IPS DF 6.9 (cell line): ENCODE measurements at places on chromosomes 5 and 9.

DNA sequence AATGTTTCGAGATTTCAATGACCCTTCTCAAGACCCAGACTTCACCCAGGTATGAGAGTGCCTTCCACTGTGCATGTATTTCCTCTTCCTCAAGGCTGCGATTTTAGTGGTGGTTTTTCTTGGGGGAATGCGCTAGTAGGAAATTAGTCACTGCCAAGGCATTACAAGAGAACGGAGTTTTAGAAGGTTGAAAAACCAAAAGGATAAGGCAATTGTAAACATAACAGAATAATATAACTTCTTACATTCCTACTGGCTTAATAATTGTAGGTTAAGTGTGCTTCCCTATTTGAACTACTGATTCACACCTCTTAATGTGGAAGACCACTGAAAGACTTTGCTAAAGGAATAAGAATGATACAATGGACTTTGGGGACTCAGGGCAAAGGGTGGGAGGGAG lies 38.9 kb downstream of the ACO1 start:
- DNase-seq, result no peak

DNA sequence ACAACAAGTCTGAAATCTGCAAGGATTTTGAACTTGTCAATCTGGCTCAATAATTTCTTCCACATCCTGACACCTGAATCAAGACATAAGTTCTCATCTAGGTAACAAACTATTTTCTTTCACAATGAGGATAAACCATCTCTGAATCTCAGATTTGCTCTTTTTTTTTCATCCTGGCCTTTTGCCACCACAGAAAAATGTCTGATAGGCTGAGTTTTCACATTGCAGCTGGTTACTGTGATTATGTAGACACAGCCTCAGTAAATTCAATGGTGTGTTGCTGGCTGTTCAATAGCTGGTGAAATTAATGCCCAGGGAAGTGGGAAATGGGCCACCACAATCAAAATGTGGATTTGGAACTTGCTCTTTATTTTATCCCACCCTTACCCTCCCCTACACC lies 2.8 kb upstream of the ADRA1B start:
- no peak for DNase-seq

DNA sequence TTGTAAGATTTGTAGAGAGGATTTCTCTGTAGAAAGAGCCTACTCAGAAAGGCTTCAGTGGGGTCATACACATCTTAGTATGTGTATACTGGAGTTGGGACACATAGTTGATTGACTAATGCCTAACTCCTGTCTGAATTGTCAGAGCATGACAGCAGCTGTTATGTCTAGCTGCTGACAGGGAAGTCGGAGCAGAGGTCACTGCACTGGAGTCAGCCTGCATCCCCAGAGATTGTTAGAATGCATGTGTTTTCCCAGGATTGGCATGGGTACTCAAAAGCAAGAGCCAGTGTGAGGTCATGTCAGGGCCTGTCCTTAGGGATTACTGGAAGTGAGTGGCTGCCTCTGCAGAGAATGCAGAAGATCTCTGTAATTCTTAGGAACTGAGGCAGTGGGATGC lies 82.7 kb downstream of the ITGA1 start:
- no peak for DNase-seq

DNA sequence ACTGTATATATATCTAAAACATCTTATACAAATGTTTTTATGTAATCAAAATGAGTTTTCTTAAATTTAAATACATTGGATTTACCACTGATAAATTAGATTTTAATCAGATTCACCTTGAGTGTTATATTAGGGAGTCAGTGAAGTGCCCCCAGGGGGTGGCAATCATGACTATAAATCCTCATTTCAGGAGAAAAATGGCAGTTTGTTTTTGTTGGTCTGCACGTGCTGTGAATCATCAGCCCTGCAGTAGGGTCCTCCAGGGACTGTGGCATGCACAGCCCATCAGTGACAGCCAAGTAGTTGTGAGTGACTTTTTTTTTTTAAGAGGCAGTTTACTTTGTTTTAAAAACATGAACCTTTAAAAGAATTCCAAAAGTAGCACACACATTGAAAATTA lies 65.2 kb downstream of the ZSWIM6 start:
- DNase-seq, result no peak

DNA sequence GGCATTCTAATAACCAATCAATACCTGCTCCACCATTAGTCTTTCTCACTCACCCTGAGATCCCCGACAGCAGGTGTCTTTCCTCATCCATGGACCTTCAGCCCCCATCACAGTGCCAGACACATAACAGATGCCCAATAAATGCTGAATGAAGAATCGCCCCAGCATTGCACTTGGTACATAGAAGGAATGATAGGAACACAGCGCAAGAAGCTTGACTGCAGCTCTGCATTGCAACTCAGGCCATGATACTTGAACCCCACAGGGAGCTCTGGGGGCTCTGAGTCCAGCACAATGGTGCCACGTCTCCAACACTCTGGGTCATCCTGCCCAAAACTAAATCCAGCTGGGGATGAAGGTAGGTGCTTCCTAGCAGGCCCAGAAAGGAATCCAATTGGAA lies 355.0 kb upstream of the SLC30A5 start:
- no peak for DNase-seq

GRCh38 chr5:159905496-159905895 lies 10.8 kb upstream of the ADRA1B start:
- no peak for DNase-seq

DNA sequence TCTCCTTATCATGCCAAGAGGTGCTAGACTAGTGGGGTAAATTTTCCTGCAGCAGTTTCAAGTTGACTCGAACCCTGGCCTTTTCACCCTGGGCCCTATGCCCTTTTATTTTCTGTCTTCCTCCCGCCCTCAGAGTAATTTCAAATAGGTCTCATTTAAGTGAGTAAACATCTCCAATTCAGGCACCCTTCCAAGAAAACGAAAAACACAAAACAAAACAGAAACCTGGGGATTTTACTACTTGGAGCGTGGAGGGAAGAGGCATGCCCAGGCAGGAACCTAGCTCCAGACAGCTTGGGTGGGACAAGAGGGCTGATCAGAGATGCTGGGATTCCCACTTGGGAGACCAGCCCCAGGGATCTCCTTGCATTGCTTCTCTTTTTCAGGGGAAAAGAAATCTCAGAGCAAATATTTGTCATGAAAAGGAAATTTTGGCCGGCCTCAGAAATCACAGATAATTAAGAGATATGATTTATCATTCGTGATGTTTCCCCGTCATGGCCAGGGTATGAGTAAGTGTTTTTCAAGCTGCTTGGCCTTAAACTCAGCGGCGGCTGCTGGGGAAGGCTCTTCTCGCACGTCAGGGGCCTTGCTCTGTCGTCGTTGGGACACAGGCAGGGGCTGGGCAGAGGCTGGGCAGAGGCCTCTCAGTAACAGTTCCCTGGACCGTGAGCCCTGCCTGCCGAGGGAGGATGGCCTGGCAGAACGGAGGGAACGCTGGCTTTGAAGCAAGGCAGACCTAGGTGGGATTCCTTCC lies 248.6 kb upstream of the KLF4 start:
- DNase-seq, result no peak

DNA sequence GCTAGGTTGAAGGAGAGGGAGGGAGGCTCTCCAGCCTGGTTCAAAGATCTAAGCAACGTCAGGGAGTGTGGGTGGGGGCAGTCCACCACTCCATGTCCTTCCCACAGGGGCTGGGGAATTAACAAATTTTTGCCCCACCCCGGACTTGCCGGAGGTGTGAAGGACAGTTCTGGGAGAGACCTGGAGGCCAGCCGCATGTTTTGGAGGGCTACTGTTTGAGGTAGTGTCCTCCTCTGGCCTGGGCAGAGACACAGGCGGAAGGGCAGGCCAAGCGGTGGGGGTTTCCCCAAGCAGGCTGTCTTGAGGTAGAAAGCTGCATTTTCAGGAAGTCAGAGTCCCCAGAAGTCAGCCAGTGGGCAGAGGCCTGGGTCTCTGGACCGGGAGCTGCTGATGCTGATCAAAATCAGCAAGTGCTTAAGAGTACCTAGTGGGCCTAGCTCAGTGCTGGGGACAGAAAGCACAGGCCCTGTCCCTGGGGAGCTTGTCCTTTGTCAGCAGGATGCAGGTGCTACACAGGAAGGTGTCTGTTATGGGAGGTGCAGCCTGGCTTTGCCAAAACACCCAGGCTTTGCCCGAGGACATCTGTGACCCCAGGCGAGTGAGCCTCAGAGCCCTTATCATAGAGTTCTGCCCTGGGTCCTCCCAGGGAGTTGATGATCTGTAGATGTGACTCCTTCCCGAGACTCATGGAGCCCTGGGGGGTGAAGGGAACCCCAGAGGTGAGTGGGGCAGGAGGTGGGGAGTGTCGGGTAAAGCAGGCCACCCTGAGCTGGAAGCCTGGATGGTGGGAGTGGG lies 18.5 kb downstream of the JADE2 start:
- no peak for DNase-seq

- DNase-seq, result no peak
These were observed 268.9 kb downstream of the ZNF608 start for GRCh38 chr5:124477577-124477976.

DNA sequence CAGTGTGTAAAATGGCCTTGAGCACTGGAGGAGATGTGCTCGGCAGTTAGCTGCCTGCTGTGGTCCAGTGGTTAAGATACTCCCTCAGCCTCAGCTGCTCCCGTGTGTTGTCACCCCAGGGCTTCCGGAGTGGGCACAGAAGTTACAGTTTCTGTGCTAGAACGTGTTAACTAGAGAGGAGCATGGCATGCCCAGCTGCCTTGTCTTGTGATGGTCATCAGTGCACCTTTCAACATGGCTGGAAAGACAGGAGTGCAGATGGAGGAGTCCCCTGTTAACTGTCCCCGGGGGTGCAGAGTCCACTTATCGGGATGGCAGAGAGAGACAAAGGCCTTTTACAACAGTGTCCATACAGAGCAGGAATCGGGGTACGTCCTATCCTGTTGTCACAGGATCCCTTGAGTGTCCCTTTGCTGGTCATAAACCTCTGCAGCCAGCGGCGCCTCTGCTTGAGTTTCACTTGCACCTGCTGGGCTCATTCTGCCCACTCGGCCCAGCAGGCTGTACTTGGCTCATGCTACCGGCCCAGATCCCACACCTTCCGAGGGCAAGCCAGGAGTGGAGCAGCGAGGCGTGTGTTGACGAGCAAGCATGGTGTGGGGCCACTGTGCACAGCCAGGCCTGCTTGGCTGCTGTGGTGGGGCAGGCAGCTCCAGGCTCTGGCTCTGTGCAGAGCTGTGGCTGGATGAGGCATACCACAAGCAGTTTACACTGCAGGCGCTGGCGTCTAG lies 112.6 kb downstream of the EHMT1 start:
- no peak for DNase-seq

- no peak for DNase-seq
These were observed 6.9 kb upstream of the TTC33 start for GRCh38 chr5:40762705-40763104.

DNA sequence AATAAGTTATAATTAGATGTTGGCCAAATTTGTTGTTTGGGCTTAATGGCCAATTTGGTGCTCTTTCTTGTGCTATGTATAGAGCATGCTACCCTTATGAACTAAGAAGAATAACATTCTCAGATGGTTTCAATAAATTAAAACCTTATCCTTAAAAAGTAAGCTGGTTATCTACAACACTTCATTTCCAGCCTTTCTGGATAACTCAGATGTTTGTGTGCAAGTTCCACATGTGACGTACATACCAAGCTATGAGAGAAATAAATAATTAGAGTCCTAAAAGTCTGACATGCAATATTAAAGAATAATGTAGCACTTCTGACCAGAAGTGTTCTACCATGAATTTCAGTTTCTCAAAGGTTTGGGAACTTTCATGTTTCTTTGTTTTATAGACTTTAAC lies 11.7 kb downstream of the MTREX start:
- DNase-seq, result no peak
